ENCODE measurements at places on chromosomes 11 and 22.

- no peak for DNase-seq
Observed at GRCh38 chr22:47053013-47053725, 290.7 kb downstream of the TBC1D22A start.

- no peak for DNase-seq
Observed at GRCh38 chr11:106086135-106086534, 8.7 kb downstream of the AASDHPPT start.

DNA sequence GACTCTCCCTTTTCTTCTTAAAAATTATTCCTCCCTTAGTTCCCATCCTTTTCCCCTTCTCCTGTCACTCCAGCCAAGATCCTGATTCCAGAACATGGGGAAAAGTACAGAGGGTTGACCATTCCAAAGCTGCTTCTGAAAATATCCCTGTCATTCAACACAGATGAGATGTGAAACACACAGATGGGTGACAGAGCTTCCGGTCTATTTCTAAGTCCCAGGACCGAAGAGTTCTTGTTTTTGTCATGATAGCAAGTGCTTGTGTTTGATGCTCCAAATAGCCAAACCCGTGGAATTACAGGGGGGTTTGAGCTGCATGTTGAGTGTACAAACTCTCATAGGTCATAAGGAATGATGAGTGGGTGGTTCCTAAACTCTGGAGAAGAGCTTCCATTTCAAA, 57.9 kb downstream of the PARVA start:
- DNase-seq, result no peak

- DNase-seq, result no peak
Observed at GRCh38 chr11:61853698-61854169, 25.6 kb downstream of the FADS2 start.

DNA sequence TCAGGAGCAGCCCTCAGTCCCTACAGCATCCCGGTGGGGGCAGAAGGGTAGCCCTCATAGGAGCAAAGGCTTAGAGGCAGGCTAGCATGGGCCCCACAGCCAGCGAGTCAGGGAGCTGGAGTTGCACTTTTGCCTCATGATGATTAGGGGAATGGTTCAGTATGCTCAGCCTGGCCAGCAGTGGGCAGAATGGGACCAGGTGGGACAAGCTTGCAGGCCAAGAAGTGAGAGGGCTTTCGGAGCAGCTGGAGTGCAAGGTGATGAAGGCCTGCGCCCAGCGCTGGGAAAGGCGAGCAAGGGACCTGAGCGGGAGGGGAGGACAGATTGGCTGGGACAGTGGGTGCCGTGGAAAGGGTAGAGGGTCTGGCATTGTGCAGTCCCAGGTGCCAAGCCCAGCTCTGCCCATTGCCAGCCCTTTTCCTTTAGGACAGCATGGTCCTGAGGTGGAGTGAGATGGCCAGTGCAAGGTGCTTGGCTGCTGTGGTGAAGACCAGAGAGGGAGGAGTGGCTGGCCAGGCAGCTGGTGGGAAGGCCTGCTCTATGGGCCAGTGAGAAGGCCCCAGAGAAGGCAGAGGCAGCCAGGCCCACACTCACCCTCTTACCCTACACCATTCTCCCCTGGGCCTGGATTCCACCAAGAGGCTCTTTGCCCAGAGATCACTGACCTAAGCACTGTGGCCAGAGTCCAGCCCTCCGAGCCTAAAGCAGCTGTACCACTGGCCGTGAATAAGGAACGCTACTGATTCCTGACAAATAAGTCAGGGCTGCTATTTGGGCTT, 47.9 kb upstream of the SUSD2 start:
- no peak for DNase-seq

- DNase-seq, result no peak
Observed at GRCh38 chr11:97738751-97739150, 1282.0 kb upstream of the CNTN5 start.
